ENCODE measurements at places on chromosomes 1 and 21. TPM values are rescaled to one million over a fixed set of nuclear protein-coding genes. Genes with fewer than 3 reads are reported as not detected.

The SLAMF9 gene
- total RNA-seq = not detected

The KHDC4 gene
- 91.5 TPM for total RNA-seq

The MYBPH gene
- total RNA-seq = not detected

The RAB42 gene
- 2.2 TPM for total RNA-seq

The DNASE2B gene
- total RNA-seq = not detected

The MASP2 gene
- total RNA-seq = 0.09 TPM

The SELL gene
- total RNA-seq = not detected

DNA sequence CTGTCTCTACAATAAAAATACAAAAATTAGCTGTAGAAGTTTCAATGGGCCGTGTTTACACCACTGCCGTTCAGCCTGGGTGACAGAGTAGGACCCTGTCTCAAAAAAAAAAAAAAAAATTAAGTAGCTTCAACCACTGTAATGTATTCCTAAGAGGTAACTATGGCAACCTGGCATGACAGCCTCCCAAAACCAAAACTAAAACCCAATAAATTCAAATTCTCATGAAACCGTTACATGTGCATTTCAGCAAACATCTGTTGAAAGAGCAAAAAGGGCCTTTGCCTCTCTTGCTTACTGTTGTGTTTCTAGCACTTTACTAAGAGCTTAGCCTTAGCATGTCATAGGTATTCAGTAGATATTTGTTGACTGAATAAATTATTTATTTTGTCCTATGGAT, 33.5 kb downstream of the ODR4 start:
- H3K27ac ChIP-seq = no peak overlapping the region
- no peak for DNase-seq
- no peak overlapping the region for H3K4me3 ChIP-seq
- no peaks in the 10 kb centered on the region for H3K4me1 ChIP-seq
- peaks cover 28% of the 10 kb centered on the region for H3K36me3 ChIP-seq

GRCh38 chr1:65002508-65003315, 36.4 kb upstream of the JAK1 start:
- no peak overlapping the region for H3K27ac ChIP-seq
- H3K4me3 ChIP-seq = peak overlapping the region; percentile 57
- H3K36me3 ChIP-seq = no peaks in the 10 kb centered on the region
- peaks cover 60% of the 10 kb centered on the region for H3K27me3 ChIP-seq
- peak; percentile 87 for DNase-seq

DNA sequence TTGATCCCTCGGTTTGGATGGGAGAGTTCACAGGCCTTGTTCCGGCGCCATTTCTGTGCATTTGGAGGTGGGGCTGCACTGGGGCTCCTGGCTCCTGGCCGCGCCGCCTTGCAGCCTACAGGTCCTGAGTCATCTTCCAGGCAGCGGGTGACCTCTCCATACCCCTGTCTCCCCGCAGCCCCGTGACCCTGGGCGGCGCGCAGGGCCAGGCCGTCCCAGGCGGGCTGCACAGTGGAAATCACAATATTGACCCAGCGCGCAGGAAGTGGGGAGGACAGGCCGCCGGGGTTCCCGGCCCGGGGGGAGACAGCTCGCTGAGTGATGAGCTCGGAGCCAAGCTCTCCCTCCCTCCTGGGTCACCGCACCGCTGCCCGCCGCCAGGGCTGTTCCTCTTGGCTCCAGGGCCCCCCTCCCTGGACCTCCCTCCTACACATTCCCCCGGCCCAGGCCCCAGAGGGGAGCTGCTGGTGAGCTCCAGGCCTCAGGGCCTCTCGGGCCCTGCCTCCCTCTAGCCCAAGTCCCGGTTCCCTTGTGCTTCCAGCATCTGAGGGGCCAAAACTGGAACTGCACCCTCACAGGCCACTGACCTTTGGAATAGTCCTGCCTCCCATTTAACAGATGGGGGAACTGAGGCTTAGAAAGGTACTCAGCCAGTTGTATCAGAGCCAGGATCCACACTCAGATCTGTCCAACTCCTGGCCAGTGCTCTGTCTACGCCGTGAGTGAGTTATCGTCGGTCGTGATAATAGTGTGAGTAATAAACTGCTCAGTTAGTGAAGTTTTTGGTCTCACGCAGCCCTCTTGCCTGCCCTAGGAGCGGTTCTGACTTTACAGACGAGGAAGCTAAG, 142.9 kb upstream of the WNT4 start:
- no peak overlapping the region for H3K4me3 ChIP-seq
- no peak for DNase-seq
- no peaks in the 10 kb centered on the region for H3K4me1 ChIP-seq
- H3K36me3 ChIP-seq = no peaks in the 10 kb centered on the region

DNA sequence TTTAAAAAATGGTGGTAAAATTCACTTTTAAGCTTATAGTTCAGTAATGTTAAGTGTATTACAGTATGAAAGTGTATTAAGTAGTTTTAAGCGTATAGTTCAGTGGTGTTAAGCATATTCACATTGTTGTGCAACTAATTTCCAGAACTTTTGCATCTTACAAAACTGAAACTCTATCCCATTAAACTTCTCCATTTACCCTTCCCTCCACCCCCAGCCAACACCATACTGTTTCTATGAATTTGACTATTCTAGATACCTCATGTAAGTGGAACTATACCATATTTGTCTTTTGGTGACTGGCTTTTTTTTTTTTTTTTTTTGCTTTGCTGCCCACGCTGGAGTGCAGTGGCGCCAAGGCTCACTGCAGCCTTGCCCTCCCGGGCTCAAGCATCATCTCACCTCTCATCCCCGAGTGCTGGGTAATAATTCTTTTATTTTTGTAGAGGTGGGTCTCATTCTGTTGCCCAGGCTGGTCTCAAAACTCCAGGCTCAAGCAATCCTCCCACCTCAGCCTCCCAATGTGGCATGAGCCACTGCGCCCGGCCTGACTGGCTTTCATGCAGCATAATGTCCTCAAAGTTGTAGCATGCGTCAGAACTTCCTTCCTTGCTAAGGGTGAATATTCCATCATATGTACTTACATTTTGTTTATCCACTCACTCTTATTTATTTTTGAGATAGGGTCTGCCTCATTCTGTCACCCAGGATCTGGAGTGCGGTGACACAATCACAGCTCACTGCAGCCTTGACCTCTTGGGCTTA, 45.1 kb upstream of the BMP8B start:
- no peak overlapping the region for H3K27ac ChIP-seq
- no peak overlapping the region for H3K4me3 ChIP-seq
- H3K36me3 ChIP-seq = no peaks in the 10 kb centered on the region
- no peak for DNase-seq
- H3K27me3 ChIP-seq = no peaks in the 10 kb centered on the region

- no peak overlapping the region for H3K4me3 ChIP-seq
- no peaks in the 10 kb centered on the region for H3K4me1 ChIP-seq
- no peak overlapping the region for H3K27ac ChIP-seq
- peak; percentile 74 for DNase-seq
- no peaks in the 10 kb centered on the region for H3K36me3 ChIP-seq
Observed at GRCh38 chr1:5001466-5001865, 347.1 kb downstream of the AJAP1 start.

GRCh38 chr1:160726114-160726497, 12.9 kb upstream of the SLAMF7 start:
- no peak for DNase-seq
- no peak overlapping the region for H3K27ac ChIP-seq
- no peak overlapping the region for H3K4me3 ChIP-seq

- H3K4me3 ChIP-seq = peak overlapping the region; percentile 58
- no peaks in the 10 kb centered on the region for H3K36me3 ChIP-seq
- peaks cover 17% of the 10 kb centered on the region for H3K4me1 ChIP-seq
- no peak overlapping the region for H3K27ac ChIP-seq
- peaks cover 80% of the 10 kb centered on the region for H3K27me3 ChIP-seq
Observed at GRCh38 chr1:1059494-1060280, 14.4 kb downstream of the RNF223 start.

DNA sequence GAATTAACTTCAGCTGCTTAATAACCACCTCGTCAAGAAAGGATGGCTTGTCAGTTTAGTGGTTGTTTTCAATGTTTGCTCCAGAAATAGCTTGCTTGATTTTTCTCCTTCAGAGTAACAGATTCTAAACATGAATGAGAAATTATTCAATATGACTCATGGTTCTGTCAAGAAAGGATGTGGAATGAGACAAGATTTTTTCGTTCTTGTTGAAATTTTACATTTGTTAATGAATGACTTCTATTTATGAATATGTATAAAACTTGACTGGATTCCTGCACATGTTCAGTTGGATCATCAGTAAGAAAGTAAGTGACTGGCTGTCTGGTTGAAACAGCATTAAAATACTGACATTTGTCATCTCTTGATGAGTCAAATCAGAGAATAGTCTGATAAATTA, 38.3 kb downstream of the IFI44 start:
- H3K36me3 ChIP-seq = no peaks in the 10 kb centered on the region
- no peak overlapping the region for H3K4me3 ChIP-seq
- H3K27me3 ChIP-seq = no peaks in the 10 kb centered on the region
- DNase-seq = no peak
- H3K4me1 ChIP-seq = no peaks in the 10 kb centered on the region

- no peaks in the 10 kb centered on the region for H3K27me3 ChIP-seq
- H3K27ac ChIP-seq = no peak overlapping the region
- peaks cover 6% of the 10 kb centered on the region for H3K4me1 ChIP-seq
- no peak overlapping the region for H3K4me3 ChIP-seq
- H3K36me3 ChIP-seq = no peaks in the 10 kb centered on the region
Observed at GRCh38 chr1:37286881-37287280, 187.5 kb upstream of the ZC3H12A start.

GRCh38 chr1:58487002-58487401, 59.5 kb downstream of the OMA1 start:
- no peaks in the 10 kb centered on the region for H3K27me3 ChIP-seq
- DNase-seq = no peak
- H3K4me1 ChIP-seq = no peaks in the 10 kb centered on the region
- H3K27ac ChIP-seq = no peak overlapping the region
- H3K36me3 ChIP-seq = no peaks in the 10 kb centered on the region

DNA sequence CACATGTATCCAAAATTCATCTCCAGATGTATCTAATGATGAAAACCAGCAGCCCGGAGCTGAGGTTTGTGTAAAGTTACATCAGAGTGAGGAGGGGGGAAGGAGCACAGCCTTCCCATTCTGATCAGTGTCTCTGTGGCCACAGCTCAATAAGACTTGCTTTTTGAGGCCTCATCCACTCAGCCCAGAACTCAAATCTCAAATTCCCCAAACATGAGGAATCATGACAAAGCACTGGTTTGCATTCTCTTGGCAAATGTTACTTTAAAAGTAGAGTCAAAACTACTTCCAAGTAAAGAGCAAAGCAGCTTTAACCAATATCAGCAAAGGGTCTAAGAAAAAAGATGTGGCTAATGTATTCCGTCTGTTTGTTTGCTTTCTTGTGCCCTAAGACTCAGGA, 30.9 kb downstream of the CCN1 start:
- no peak for DNase-seq
- no peak overlapping the region for H3K27ac ChIP-seq
- H3K4me1 ChIP-seq = peaks cover 11% of the 10 kb centered on the region
- no peaks in the 10 kb centered on the region for H3K36me3 ChIP-seq
- no peaks in the 10 kb centered on the region for H3K27me3 ChIP-seq

- H3K4me1 ChIP-seq = no peaks in the 10 kb centered on the region
- H3K27me3 ChIP-seq = no peaks in the 10 kb centered on the region
- H3K4me3 ChIP-seq = no peak overlapping the region
- H3K36me3 ChIP-seq = no peaks in the 10 kb centered on the region
- DNase-seq = no peak
- no peak overlapping the region for H3K27ac ChIP-seq
Observed at GRCh38 chr1:57033222-57034001, 67.6 kb upstream of the C8B start.

GRCh38 chr1:47624531-47624930, 186.7 kb downstream of the FOXD2 start:
- no peaks in the 10 kb centered on the region for H3K36me3 ChIP-seq
- no peak overlapping the region for H3K27ac ChIP-seq
- H3K4me1 ChIP-seq = no peaks in the 10 kb centered on the region

DNA sequence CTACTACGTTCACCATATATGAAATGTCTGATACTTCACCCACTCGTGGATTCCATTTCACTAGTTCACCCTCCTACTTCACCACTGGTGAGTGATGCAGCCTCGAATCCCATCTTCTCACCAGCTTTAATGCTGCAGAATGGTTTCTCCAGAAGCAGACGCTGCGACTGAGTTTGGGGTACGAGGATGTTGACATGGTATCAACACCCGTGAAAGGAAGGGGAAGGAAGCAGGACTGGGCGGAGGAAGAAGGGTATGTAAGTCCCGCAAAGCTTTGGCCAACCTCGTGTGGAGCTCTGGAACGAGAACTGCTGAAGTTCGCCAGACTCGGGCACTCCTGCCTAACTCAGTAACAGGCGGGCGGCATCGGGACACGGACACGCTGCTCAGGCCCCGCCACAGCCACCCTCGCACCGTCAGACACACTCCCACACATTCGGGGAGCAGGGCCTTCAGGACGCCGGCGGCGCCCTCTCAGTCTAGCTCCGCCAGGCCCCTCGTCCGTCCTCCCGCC, 833 bp upstream of the DIP2A start:
- H3K4me1 ChIP-seq = peaks cover 9% of the 10 kb centered on the region
- DNase-seq = no peak
- H3K36me3 ChIP-seq = no peaks in the 10 kb centered on the region
- peak overlapping the region; percentile 53 for H3K27ac ChIP-seq
- peak overlapping the region; percentile 80 for H3K4me3 ChIP-seq
- H3K27me3 ChIP-seq = no peaks in the 10 kb centered on the region

DNA sequence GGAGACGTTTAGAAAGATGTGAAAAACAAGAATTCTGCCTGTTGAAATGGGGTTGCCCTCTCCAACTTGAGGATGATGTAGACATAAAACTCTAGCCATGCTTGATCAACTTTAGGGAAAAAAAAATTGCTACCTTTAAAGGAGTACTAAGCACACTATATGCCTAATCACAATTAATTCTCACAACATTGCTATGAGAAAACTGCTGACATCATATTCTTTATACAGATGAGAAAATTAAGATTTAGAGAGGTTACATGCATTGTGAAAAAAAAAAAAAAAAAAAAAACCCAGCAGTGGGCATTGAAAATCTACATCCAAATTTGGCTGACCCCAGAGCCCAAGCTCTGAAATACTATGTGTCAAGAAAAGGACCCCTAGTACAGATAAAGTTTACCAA, 617.2 kb upstream of the ADGRL2 start:
- H3K4me3 ChIP-seq = no peak overlapping the region
- H3K4me1 ChIP-seq = peaks cover 16% of the 10 kb centered on the region
- no peaks in the 10 kb centered on the region for H3K36me3 ChIP-seq
- DNase-seq = no peak
- no peaks in the 10 kb centered on the region for H3K27me3 ChIP-seq
- no peak overlapping the region for H3K27ac ChIP-seq

DNA sequence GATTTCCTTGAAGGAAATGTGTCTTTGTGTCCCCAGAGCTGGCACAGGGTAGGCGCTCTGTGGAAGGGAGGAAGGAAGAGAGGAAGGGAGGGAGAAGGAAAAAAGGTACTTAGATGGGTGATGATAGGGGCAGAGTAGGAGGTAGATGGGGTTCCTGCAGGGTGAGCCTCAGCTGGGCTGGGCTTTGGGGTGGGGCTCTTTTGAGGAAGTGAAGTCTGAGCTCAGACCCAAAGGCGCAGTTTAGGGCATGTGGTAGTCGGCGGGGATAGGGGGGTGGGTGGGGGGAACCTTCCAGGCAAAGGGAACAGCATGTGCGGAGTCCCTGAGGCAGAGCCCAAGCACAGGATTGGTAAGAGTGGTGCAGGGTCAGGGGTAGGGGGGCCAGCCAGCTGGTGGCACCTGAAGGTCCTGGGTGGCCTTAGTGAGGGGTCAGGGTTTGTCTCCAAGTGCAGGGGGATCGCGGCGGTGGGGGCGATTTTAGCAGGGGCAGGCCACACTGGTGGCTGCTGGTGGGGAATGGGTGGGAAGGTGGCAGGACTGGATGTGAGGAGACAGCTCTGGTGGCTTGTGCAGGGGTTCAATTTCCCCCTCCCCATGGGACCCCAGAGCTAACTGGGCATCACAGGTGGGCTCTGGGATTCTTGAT, 8.4 kb upstream of the HTR6 start:
- H3K27me3 ChIP-seq = peaks cover 12% of the 10 kb centered on the region
- H3K4me3 ChIP-seq = no peak overlapping the region
- H3K27ac ChIP-seq = no peak overlapping the region
- no peak for DNase-seq
- no peaks in the 10 kb centered on the region for H3K36me3 ChIP-seq

Data from neural progenitor cell (in vitro differentiated cells).